ENCODE measurements at places on chromosomes 7 and 10.
A peak's percentile ranks its signal among the peaks of the same experiment; 100 is the strongest.

DNA sequence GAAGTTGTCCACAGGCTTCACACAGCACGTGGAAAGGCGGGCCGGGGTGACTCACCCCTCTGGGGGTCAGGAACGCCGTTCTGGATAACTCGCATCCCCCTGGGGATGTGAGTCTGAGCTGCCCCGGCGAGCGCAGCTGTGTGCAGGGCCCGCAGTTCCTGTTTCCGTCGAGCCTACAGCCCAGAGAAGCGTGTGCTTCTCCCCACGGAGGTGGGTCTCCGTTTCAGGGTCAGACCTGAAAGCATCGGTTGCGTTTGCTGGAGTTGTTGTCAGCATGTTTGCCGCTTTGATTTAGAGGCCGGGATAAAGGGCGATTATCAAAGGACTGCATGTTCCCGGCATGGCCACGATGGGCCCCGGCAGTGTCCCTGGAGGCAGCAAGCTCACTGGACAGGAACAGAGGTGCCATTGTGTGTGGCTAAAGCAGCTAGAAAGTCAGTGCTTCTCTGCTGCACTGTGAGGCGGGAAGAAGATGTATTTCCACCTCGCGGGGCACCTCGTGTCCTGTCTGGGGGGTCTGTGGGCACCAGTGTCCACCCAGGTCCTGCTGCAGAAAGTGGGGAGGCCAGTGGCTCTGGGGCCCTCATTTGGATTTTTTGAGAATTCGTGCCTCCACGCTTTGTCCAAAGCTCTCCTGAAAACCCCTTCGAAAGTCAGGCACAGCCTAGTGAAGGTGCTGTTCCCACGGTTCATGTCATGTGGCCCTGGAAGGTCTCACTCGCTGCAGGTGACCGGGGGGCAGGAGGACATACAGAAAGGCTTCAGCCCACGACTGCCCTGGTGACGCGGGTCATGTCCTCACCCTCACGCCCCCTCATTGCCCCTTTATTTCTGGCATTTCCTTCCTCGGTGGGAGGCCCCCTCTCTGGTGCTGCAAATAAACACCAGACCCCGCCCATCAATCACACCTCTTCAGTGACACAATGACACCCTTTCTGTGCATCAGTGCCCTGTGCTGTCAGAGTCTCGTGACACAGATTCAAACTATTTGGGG, 27.4 kb upstream of the GDI2 start:
- DNase-seq, result peak; percentile 26

GRCh38 chr7:6128205-6128604, 97.0 kb downstream of the ANKRD61 start:
- peak; percentile 8 for DNase-seq

DNA sequence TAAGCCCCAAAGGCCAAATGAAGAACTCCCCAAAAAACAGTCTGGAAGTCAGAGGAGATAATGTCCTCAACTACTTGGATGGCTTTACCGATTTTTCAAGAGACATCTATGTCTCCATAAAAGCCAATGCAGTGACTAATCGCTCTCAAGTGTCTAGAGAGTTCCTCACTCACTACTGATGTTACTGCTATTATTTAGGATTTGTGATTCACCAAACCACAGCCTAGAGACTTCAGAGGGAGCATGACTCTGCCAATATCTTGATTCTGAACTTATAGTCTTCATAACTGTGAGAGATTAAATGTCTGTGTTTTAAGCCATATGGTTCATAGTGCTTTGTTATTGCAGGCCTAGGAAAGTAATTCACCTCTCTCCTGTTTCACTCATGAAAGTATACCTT, 160.2 kb downstream of the IPMK start:
- peak; percentile 37 for DNase-seq

DNA sequence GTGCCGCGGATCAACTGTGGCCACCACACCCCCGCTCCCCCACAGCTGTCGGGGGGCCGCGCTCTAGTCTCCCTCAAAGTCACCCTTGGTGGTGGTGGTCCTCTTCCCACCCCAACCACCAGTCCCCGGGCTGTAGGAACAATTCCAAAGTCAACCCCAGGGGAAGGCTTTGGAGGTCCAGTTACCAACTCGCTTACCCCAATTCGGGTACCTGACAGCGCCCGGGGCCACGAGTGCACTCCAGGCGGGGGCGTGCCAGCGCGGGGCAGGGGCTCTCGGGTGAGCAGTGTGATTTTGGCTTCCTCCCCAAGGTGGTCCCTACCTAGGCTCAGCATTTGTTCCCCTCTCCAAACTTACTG, 584 bp upstream of the ZMIZ1 start:
- DNase-seq, result no peak

GRCh38 chr10:22649390-22649841, 65.0 kb downstream of the PIP4K2A start:
- DNase-seq, result no peak

- peak; percentile 84 for DNase-seq
These were observed 164.3 kb downstream of the BTAF1 start for GRCh38 chr10:92087750-92088395.

DNA sequence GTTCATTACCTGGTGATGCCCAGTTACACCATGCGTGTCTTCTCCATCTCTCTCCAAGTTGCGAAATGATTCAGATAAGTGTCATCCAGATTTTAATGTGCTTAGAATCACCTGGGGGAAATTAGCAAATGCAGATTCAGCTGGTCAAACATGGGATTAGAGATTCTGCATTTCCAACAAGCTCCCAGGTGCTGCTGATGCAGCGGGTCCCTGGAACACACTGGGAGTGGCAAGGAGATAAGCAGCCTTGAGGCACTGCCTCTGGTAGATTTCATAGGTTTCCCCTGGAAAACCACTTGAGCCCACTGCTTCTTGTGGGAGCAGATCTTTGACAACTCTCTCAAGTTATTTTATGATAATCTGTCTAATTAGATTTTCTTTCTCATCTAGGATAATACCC, 196.0 kb upstream of the C7orf33 start:
- no peak for DNase-seq

DNA sequence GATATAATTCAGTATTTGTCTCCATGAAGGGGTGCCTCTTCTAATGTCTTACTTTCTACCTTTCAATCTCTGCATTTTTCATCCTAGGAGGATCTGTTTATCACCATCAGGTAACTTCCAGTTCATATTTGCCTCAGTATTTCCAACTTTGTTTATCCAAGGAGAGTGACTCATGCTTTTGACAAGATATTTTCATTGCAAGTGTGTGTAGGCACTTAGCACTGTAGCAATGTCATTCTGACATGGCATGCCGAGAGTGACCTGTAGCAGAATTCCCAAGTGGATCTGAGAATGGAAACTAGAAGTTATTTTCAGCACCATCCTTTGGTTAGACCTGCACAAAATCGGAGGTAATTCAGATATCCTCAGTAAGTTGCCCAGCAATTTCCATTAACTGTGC, 129.9 kb downstream of the INHBA start:
- DNase-seq, result peak; percentile 78

DNA sequence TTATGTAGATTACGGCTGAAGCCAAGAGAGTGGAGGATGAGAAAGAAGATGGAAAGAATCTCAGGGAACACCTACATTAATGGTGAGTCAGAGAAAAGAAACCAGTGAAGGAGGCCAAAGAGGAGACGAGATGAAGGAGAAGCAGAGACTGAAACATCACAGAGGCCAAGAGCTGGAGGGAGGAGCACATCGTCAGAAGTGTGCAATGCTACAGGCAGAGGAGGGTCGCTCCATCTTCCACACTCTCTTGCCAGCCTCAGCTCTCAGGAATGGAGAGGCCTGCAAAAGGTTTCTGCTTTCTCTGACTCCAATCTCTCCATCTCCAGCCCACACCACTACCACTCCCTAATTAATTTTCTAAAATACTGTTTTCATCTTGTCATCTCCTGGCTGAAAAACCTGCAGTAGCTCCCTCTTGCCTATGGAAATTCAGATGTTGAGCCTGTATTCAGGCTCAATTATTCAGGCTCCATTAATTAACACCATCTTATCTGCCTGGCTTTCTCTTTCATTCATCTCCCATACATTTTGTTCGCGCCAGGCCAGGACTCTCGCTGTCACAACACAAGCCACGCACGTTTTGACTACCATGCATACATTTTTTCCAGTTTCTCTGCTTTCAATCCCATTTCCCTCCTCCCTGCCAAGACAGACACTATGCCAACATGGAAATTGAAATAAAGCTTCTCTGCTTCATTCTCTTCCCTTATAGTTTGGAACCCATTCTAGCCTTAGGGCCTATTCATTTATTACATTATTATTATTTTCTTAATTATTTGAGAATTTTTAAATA, 165.8 kb downstream of the INHBA start:
- peak; percentile 6 for DNase-seq

- DNase-seq, result no peak
These were observed 30.8 kb downstream of the ELAPOR2 start for GRCh38 chr7:87028636-87029035.

DNA sequence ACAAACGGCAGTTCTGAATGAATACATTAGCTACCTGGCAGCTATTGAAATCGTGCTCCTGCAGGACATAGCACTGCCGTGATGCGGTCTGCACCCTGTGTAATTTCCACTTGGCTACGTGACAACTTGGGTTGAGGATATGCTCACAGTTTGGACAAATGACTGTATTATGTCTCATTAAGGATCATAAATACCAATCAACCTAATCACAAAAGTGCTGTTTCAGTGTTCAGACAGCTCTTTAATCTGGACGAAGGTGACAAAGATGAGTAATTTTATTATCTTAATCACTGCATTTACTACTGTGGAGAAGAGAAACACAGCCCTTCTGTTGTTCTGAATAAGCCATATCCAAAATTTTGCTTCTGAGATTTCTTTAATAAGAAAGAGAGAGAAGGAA, 210.8 kb upstream of the PFKP start:
- DNase-seq, result no peak

GRCh38 chr10:12868229-12868628, 133.3 kb downstream of the CCDC3 start:
- DNase-seq, result no peak

DNA sequence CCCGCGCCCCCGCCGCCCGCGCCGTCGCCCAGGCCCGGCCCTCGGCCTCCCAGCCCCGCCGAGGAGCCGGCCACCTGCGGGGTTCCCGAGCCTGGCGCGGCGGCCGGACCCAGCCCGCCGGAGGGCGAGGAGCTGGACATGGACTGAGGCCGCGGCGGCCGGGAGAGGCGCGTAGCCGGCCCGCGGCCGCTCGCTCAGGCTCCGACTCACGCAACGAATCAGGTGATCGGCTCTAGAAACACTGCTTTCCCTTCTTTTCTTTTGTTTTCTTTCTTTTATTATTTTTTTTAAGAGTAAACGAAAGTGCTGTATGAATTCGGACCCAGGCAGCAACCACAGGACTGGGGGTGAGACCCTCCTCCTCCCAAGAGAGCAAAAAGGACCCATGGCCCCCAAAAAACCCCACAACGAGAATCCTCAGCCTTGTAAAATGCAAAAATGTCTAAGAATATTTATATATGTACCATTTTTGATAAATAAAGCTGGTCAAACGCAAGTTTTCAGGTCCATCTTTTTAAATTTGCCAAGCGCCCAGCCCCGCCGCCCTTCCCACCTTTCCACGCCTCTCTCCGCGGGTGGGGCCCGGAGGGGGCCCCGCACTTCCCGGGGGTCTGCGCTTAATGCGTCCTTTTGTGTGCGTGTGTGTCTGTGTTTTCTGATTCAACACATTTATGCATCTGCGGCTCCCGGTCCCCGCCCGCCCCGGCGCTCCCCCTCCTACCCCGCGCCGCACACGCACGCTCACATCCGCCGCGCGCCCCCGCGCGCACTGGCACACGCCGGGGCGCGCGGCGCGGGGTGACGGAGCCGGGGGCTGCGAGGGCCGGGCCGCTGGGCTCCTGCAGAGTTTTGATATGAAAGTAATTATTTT, 4.4 kb downstream of the UNCX start:
- DNase-seq, result no peak

- peak; percentile 27 for DNase-seq
These were observed 91.0 kb downstream of the SEMA3D start for GRCh38 chr7:85095806-85096205.

- DNase-seq, result no peak
These were observed 42.9 kb upstream of the ABI1 start for GRCh38 chr10:26903431-26904217.

DNA sequence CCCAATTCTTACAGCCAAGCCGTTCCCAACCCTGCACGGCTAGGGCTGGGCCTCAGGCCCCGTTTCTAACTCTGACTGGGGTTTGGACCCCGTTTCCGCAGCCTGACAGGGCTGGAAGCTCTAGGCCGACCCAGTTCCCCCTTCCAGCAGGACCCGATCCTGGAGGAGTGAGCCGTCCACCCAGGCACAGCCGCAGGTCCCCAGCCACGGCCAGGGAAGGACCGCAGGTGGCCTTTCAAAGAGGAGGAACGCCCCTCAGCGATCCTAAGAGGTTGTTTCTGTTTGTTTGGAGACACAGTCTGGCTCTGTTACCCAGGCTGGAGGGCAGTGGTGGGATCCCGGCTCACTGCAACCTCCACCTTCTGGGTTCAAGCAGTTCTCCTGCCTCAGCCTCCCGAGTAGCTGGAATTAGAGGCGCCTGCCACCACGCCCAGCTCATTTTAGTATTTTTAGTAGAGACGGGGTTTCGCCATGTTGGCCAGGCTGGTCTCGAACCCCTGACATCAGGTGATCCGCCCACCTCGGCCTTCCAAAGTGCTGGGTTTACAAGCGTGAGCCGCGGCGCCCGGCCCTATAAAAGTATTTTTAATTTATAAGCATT, 778 bp upstream of the GET4 start:
- no peak for DNase-seq

DNA sequence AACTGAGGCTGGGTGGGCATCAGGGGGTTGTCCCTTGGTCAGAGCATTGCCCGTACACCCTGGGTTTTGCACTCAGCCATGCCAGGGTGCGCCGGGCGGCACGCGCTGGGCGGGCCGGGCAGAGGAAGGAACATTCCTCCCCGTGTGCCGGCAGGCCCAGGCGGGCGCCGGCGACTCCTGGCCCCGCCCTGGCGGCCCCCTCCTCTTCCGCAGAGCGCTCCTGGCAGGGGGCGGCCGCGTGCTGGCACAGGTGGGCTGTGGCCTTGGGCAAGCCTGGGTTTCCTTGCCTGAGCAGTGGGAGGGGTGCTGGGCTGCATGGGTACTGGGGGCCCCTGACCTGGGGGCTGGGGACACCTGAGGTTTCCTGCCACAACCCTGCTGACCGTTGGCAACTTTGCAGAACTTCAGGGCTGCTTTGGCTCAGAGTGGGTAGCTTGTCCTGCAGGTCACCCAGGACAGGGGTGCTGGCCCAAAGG, 3.9 kb downstream of the LFNG start:
- DNase-seq, result no peak

GRCh38 chr7:4792537-4793126, 17.2 kb downstream of the AP5Z1 start:
- DNase-seq, result peak; percentile 38

- no peak for DNase-seq
These were observed 1.6 kb upstream of the SPAG6 start for GRCh38 chr10:22343731-22344130.

GRCh38 chr10:53256623-53257022, 484.0 kb upstream of the MBL2 start:
- DNase-seq, result no peak

GRCh38 chr7:77839919-77840318, 41.3 kb downstream of the PHTF2 start:
- DNase-seq, result no peak

DNA sequence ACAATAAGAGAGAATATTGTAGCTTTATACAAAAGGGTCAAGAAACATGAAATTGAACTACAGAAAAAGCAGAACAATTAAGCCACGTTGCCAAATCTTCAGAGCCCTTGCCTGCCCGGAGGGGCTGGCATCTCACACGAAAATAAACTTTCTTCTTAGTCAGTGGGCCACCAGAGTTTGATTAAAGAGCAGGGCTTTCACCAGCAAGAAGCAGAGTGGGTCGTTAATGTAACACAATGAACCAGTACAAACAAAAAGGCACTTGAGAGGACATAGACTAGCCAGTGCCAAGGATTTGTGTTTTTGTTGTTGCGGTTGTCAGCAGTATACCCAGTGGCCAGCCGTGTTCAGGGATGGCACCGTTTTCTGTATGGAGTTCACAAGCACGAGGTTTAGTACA, 155.4 kb downstream of the NRP1 start:
- no peak for DNase-seq
